Endothelial cell (in vitro differentiated cells): ENCODE measurements at places on chromosomes 4 and X.
A peak's percentile ranks its signal among the peaks of the same experiment; 100 is the strongest.

GRCh38 chr4:47839259-47839658, 1.4 kb upstream of the CORIN start:
- no peak for DNase-seq

DNA sequence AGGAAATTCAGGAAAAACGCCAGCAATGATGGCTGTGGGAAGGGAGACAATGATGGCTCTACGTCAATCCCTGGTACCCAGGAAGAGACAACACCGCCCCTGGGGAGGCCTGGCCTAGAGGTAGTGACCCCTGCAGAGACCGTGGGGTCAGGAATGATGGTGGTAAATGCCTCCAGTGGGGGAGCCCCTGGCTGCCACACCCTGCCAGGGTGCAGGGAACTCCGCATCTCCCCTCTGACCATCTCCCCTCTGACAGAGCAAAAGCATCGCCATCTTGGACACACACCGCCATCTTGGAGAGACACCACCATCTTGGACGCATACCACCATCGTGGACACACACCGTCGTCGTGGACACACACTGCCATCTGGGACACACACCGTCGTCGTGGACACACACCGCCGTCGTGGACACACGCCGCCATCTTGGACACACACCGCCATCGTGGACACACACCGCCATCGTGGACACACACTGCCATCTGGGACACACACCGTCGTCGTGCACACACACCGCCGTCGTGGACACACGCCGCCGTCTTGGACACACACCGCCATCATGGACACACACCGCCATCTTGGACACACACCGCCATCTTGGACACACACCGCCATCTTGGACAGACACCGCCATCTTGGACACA, 9.9 kb downstream of the ASMTL start:
- no peak for DNase-seq

DNA sequence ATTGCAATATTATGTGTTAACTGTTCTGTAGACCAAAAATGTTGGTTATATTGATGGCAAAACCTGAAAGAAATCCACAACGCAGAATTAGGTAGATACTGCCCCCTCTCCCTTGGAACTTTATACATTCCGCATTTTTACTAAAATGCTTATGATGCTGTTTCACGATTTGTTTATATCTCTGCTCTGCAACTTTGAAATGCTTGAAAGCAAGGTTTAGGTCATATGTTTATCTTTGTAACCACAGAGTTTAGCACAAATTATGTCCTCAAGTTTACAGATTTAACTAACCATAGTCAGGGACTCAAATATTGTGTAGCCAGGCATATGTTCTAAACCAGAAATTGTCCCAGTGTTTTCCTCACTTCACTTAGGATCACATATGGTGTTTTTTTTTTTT, 66.1 kb upstream of the H2AZ1 start:
- no peak for DNase-seq

GRCh38 chr4:158873795-158874401, 105.1 kb downstream of the FNIP2 start:
- DNase-seq, result no peak

- DNase-seq, result no peak
Observed at GRCh38 chr4:7328913-7329638, 105.7 kb downstream of the PSAPL1 start.

- DNase-seq, result peak; percentile 5
Observed at GRCh38 chrX:51893931-51894696, 691 bp downstream of the MAGED1 start.

GRCh38 chr4:142960126-142960525, 114.0 kb upstream of the INPP4B start:
- DNase-seq, result no peak

DNA sequence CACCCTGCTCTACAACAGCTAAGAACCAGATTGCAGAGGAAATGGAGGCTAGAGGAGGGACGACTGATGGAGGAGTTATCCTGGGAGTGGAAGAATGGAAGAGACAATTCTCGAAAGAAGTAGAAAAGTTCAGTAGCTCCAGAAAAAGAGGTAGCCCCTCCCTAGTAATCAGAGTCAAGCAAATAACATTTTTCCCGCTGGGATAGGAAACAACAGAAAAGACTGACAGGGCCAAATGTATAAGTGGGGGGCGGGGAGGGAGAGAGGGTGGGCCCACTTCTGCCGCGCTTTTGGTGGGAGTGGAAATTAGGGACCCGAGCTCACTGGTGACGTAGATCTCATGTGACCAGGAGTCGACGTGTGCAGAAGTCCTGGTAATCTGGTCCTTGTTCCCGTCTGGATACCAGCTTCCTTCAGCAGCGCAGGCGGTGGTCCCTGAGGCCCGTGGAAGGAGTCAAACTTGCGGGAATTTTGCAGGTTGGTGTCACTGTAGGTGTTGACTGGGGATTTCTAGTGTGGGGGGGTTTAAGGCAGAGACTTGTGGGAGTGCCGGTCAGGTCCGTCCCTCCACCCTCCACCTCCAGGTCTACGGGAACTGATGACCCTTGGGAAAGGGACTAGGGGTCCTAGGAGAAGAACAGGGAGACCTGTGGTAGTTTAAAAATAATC, at the start of gene TCEAL9:
TSS of gene TCEAL9 (plus strand) at position 377 of the 669 bp plus-strand sequence. CDS start 1,179 bp downstream, outside the sequence.
- peak; percentile 38 for DNase-seq

DNA sequence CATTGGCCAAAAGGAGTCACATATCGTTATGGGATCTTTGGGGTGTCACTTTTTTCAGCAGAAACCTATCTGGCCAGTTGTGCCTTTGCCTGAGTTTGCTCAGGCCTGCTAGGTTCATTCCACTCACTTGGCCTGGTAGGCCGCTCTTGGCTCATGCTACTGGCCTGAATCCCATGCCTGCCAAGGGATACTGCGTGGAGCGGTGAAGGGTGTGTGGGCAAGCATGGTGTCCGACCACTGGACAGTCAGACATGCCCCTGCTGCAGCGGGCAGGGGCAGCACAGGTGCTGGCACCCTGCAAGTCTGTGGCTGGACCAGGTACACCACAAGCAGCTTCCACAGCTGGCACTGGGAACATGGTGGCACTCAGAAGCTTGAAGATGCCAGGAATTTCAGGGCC, 11.3 kb upstream of the PPM1K start:
- DNase-seq, result no peak
